ENCODE measurements at places on chromosomes 5 and 9. TPM values are rescaled to one million over a fixed set of nuclear protein-coding genes. Genes with fewer than 3 reads are reported as not detected.

- DNase-seq, result no peak
Measured at GRCh38 chr5:7394889-7395431, 978 bp upstream of the ADCY2 start.

DNA sequence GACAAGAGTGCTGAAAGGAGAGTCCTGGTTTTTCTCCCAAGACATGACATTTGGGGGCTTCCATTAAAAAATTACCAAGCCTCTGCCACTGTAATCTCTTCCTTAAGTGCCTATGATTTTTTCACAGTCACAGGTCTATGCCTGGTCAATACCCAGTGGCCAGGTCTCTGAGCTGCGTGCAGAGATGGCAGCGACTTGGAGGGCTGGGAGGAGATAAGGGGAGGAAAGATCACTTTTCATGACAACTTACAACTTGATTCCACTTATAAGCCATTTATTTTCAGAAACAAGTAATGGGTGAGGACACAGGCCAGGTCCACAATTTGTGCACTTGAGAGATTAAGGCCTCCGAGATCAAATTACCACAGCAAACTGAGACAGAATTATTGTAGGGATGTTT is 1.9 kb upstream of the PCDHAC2 start:
- DNase-seq, result no peak

- DNase-seq, result no peak
Measured at GRCh38 chr9:96331236-96331947, 29.4 kb upstream of the HSD17B3 start.

- no peak for DNase-seq
Measured at GRCh38 chr5:168528521-168529373, at the start of gene FBLL1. TSS of gene FBLL1 (plus strand) at chr5:168529305. CDS start at chr5:168529505, 200 bp downstream.

- no peak for DNase-seq
Measured at GRCh38 chr9:115650768-115651167, 502.8 kb upstream of the PAPPA start.

- DNase-seq, result no peak
Measured at GRCh38 chr5:170470808-170471404, 32.9 kb upstream of the KCNIP1 start.

Gene CAMK4
- total RNA-seq, result 1.5 TPM

Gene EGFLAM
- 30.5 TPM for total RNA-seq
